Muscle of arm (tissue), 14 donors: ENCODE measurements at places on chromosomes 7 and 10. TPM values are rescaled to one million over a fixed set of nuclear protein-coding genes. Genes with fewer than 3 reads are reported as not detected.

The PHKG1 gene
- polyA plus RNA-seq: not detected

GRCh38 chr10:48444266-48444665, 137.8 kb downstream of the MAPK8 start:
- no peak for DNase-seq

- no peak for DNase-seq
These were observed 515 bp downstream of the TBX20 start for GRCh38 chr7:35253460-35253709.

The VIM gene
- 2,947 TPM for polyA plus RNA-seq
